ENCODE measurements at places on chromosomes 7 and 10. TPM values are rescaled to one million over a fixed set of nuclear protein-coding genes. Genes with fewer than 3 reads are reported as not detected.

DNA sequence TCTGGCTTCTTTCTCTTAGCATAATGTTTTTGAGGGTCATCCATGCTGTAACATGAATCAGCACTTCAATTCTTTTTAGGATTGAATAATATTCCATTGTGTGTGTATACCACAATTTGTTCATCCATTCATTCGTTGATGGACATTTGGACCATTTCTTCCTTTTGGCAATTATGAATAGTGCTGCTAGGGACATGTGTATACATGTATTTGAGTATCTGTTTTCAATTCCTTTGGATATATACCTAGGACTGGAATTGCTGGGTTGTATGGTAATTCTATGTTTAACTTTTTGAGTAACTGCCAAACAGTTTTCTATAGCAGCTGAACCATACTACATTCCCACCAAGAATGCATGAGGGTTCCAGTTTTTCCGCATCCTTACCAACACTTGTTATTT is 39.2 kb downstream of the GBF1 start:
- DNase-seq, result no peak

GRCh38 chr7:48096273-48096672 is 7.2 kb downstream of the UPP1 start:
- DNase-seq, result no peak

The SLC18A3 gene
- not detected for polyA plus RNA-seq

- DNase-seq, result no peak
These were observed 31.7 kb upstream of the AGR2 start for GRCh38 chr7:16836481-16836880.

The LAMB4 gene
- polyA plus RNA-seq, result 2.0 TPM

GRCh38 chr10:132407846-132408278 is 10.9 kb downstream of the PWWP2B start:
- peak; percentile 81 for DNase-seq

The PDLIM1 gene
- polyA plus RNA-seq, result 83.7 TPM

DNA sequence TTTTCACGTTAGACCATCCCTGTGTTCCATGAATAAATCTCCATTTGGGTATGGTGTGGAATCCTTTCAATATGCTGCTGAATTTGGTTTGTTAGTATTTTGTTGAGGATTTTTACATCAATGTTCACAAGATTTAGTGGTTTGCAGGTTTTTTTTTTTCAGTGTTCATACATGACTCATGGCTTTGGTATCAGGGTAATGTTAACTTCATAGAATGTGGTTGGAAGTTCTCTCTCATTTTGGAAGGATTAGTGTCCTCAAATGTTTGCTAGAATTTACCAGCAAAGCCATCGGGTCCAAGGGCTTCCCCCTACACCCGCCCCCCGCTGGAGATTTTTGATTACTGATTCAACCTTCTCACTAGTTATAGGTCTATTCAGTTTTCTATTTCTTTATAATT is 398.0 kb downstream of the NXPH1 start:
- DNase-seq, result no peak

- DNase-seq, result no peak
These were observed 18.1 kb downstream of the OPTN start for GRCh38 chr10:13117841-13118783.
